Lower lobe of right lung (tissue), 2 donors: ENCODE measurements at places on chromosomes 12 and 14. TPM values are rescaled to one million over a fixed set of nuclear protein-coding genes. Genes with fewer than 3 reads are reported as not detected.
A peak's percentile ranks its signal among the peaks of the same experiment; 100 is the strongest.

DNA sequence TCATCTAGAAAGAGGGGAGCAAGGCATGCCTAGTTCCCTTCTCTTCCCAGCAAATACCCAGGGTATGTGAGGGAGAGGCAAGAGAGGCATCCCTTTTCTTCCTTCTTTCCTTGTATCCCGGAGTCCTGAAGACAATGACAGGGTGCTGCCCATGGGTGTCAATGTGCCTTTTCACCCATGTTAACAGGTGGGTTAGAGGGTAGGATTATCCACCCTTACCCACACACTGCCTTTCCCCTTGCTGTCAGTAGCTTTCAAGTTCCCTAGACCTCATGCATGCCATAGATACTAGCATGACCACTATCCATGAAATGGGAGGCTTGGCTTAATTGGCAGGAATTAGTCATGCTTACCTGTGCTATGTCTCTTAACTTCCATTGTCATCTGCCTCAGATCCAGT lies 36.3 kb upstream of the PCNX1 start:
- no peaks in the 10 kb centered on the region for H3K36me3 ChIP-seq
- H3K27me3 ChIP-seq, result no peaks in the 10 kb centered on the region
- H3K4me3 ChIP-seq, result no peak overlapping the region
- H3K4me1 ChIP-seq, result no peaks in the 10 kb centered on the region
- H3K27ac ChIP-seq, result no peak overlapping the region

- H3K4me3 ChIP-seq, result no peak overlapping the region
- no peaks in the 10 kb centered on the region for H3K4me1 ChIP-seq
- no peaks in the 10 kb centered on the region for H3K36me3 ChIP-seq
Measured at GRCh38 chr12:42262271-42262670, 24.2 kb upstream of the YAF2 start.

DNA sequence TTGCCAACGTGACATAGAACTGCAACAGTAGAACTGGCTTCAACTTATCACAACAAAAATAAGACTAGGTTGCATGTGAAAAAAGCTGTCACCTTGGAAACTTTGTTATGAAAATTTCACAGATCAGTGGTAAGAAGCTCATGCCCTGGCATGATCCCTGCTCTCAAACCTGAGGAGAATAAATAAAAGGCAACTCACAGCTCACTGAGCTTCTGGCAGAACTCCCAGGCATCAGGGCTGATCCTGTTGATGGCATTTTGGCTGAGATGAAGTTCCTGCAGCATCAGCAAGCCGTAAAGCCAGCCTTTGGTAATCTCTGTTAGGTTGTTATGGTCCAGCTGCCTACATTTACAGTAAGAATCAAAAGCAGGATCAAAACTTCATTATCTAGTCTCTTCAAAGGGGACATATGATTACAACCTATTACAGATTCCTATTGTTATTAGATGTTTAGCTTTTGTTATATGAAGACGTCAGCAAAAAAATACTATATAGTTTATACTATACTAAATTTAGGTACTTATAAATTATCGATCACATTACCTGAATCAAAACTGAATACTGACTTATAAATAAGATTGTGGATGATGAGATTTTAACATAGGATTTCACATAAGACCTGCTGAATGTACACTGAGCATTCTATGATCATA lies 32.0 kb downstream of the LRIG3 start:
- peaks cover 72% of the 10 kb centered on the region for H3K36me3 ChIP-seq
- no peaks in the 10 kb centered on the region for H3K27me3 ChIP-seq
- peaks cover 16% of the 10 kb centered on the region for H3K4me1 ChIP-seq
- H3K4me3 ChIP-seq, result no peak overlapping the region
- no peak for DNase-seq

GRCh38 chr12:124396544-124397398 lies 101.9 kb downstream of the RFLNA start:
- peaks cover 63% of the 10 kb centered on the region for H3K4me1 ChIP-seq
- peaks cover 83% of the 10 kb centered on the region for H3K36me3 ChIP-seq
- H3K4me3 ChIP-seq, result no peak overlapping the region

- no peak overlapping the region for H3K27ac ChIP-seq
- H3K36me3 ChIP-seq, result no peaks in the 10 kb centered on the region
- DNase-seq, result no peak
- no peaks in the 10 kb centered on the region for H3K4me1 ChIP-seq
- H3K4me3 ChIP-seq, result no peak overlapping the region
Measured at GRCh38 chr12:114013575-114014345, 47.6 kb upstream of the RBM19 start.

- peaks cover 45% of the 10 kb centered on the region for H3K36me3 ChIP-seq
- no peaks in the 10 kb centered on the region for H3K27me3 ChIP-seq
- H3K4me3 ChIP-seq, result no peak overlapping the region
- H3K4me1 ChIP-seq, result peaks cover 25% of the 10 kb centered on the region
Measured at GRCh38 chr12:121403721-121404120, 3.8 kb downstream of the RNF34 start.

DNA sequence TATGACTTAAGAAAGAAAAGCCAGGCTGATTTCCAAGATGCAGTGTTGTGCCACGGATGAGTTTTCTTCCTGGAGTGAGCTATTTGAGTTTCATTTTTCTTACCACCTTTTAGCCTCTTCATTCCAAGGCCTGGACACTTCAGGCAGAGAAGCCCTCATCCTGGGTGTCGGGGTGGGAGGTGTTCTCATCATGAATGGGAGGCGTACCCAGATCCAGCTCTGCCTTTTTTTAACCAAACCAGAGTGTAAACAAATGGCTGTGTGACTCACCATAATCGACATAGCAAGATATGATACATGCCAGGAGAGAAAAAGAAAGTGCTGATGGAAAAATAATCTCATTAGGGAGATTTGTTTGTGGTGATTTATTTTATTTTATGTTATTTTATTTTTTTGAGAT lies 79.9 kb downstream of the ARF6 start:
- DNase-seq, result no peak
- no peaks in the 10 kb centered on the region for H3K27me3 ChIP-seq
- peak overlapping the region; percentile 22 for H3K4me3 ChIP-seq
- peaks cover 65% of the 10 kb centered on the region for H3K4me1 ChIP-seq
- peak overlapping the region; percentile 84 for H3K27ac ChIP-seq
- no peaks in the 10 kb centered on the region for H3K36me3 ChIP-seq

- H3K4me3 ChIP-seq, result no peak overlapping the region
- no peak for DNase-seq
- peaks cover 9% of the 10 kb centered on the region for H3K4me1 ChIP-seq
- no peaks in the 10 kb centered on the region for H3K36me3 ChIP-seq
Measured at GRCh38 chr12:96057986-96058553, 22.7 kb upstream of the LTA4H start.

- H3K4me3 ChIP-seq, result no peak overlapping the region
- H3K4me1 ChIP-seq, result no peaks in the 10 kb centered on the region
- no peaks in the 10 kb centered on the region for H3K36me3 ChIP-seq
- H3K27me3 ChIP-seq, result no peaks in the 10 kb centered on the region
- DNase-seq, result no peak
Measured at GRCh38 chr12:97536353-97536752, 73.7 kb downstream of the RMST start.

- DNase-seq, result no peak
- no peaks in the 10 kb centered on the region for H3K4me1 ChIP-seq
- no peaks in the 10 kb centered on the region for H3K36me3 ChIP-seq
- H3K4me3 ChIP-seq, result no peak overlapping the region
- no peaks in the 10 kb centered on the region for H3K27me3 ChIP-seq
Measured at GRCh38 chr12:29743801-29744200, 39.9 kb downstream of the TMTC1 start.

DNA sequence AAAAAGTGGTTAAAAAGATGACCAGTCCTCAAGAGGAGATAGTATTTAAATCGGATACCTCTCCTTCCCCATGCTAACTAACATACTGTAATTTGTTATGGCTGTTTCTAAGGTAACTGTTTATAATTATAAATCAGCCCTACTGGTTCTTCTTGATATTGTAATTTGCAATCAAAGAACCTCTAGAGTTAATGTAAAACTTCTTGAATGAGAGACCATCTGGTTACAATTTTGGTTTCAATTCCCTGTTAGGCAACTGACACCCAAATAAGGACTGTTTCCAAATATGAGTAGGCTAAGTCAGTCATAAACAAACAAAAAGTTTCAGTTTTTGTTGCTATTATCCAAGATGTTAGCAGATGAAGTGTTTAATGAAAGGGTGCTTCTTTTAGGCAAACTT lies 120.2 kb upstream of the DNM1L start:
- peaks cover 3% of the 10 kb centered on the region for H3K36me3 ChIP-seq
- no peak overlapping the region for H3K4me3 ChIP-seq
- DNase-seq, result no peak

GRCh38 chr12:53053218-53054111 lies 3.6 kb downstream of the TNS2 start:
- peaks cover 69% of the 10 kb centered on the region for H3K4me1 ChIP-seq
- H3K27me3 ChIP-seq, result no peaks in the 10 kb centered on the region
- peaks cover 58% of the 10 kb centered on the region for H3K36me3 ChIP-seq
- no peak for DNase-seq

DNA sequence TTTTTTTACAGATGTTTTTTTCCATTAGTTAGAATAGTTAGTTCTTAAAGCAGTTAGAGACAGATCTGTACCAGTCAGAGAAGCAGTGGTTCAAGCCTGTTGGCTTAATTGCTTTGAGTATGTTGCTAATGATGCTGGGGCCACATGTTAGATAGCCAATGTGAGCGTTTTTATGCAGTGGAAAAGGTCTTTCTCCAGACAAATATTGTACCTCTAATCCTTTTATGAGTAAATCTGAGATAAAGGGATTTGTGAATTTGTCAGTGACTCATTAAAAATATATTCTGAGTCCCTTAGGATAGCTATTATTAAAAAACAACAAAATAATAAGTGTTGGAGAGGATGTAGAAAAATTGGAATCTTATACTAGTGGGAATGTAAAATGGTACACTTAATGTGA lies 154.2 kb downstream of the MSRB3 start:
- DNase-seq, result no peak
- no peaks in the 10 kb centered on the region for H3K27me3 ChIP-seq
- H3K4me1 ChIP-seq, result peaks cover 3% of the 10 kb centered on the region
- no peak overlapping the region for H3K27ac ChIP-seq
- no peaks in the 10 kb centered on the region for H3K36me3 ChIP-seq

DNA sequence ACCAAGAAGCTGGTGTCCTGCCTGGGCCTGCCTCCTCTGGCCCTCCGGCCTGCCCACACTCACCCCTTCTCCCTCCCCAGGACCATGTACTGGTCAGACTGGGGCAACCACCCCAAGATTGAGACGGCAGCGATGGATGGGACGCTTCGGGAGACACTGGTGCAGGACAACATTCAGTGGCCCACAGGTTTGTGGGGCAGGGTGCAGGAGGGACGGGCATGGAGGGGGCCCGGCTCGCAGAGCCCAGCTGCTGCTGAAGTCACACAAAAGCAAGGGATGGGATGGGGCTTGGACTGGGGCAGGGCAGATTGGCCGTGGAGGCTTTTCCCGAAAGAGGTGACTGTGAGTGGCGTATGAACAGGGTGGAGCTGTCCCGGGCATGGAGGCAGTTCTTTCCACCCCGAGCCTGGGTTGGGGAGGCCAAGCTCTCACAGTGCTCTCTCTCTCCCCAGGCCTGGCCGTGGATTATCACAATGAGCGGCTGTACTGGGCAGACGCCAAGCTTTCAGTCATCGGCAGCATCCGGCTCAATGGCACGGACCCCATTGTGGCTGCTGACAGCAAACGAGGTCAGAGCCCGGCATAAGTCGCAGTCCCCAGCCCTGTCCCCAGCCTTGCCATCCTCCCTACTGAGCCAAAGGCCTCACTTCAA lies 7.8 kb upstream of the NXPH4 start:
- H3K36me3 ChIP-seq, result peaks cover 90% of the 10 kb centered on the region
- DNase-seq, result no peak
- H3K4me3 ChIP-seq, result no peak overlapping the region
- peaks cover 11% of the 10 kb centered on the region for H3K4me1 ChIP-seq

GRCh38 chr12:51482929-51483697 lies 58.5 kb downstream of the SLC4A8 start:
- H3K4me1 ChIP-seq, result no peaks in the 10 kb centered on the region
- H3K4me3 ChIP-seq, result no peak overlapping the region
- DNase-seq, result no peak
- no peaks in the 10 kb centered on the region for H3K36me3 ChIP-seq

- peaks cover 88% of the 10 kb centered on the region for H3K36me3 ChIP-seq
- H3K27me3 ChIP-seq, result no peaks in the 10 kb centered on the region
- no peak overlapping the region for H3K27ac ChIP-seq
Measured at GRCh38 chr14:92074555-92074954, 31.8 kb downstream of the ATXN3 start.

GRCh38 chr14:36022765-36023410 lies 153.6 kb downstream of the PTCSC3 start:
- DNase-seq, result no peak
- H3K27me3 ChIP-seq, result no peaks in the 10 kb centered on the region
- H3K36me3 ChIP-seq, result no peaks in the 10 kb centered on the region
- no peaks in the 10 kb centered on the region for H3K4me1 ChIP-seq
- H3K27ac ChIP-seq, result no peak overlapping the region

DNA sequence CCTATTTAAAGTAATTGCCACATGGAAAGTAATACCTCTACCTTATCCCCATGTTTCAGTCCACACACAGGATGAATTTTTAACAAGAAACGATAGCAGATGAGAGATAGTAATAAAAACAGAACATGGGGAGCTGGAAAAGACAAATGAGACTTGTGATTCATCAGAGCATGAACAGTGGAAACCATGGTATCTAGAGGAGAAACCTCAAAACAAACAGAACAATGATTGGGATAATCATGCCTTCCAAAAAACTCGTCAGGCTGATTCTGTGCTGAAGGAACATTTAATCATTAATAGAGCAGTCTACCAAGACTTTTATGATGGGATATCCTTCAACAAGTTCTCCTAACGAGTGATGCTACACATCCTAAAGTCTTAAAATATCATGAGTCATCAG lies 1390.7 kb downstream of the FSCB start:
- no peak for DNase-seq
- H3K36me3 ChIP-seq, result no peaks in the 10 kb centered on the region
- no peak overlapping the region for H3K27ac ChIP-seq
- no peaks in the 10 kb centered on the region for H3K27me3 ChIP-seq
- H3K4me1 ChIP-seq, result no peaks in the 10 kb centered on the region

- no peaks in the 10 kb centered on the region for H3K27me3 ChIP-seq
- no peak overlapping the region for H3K27ac ChIP-seq
- no peak for DNase-seq
- no peaks in the 10 kb centered on the region for H3K4me1 ChIP-seq
- H3K4me3 ChIP-seq, result no peak overlapping the region
Measured at GRCh38 chr12:113891739-113892520, 74.2 kb downstream of the RBM19 start.

GRCh38 chr12:24281341-24281740 lies 331.9 kb upstream of the SOX5 start:
- H3K4me3 ChIP-seq, result no peak overlapping the region
- no peaks in the 10 kb centered on the region for H3K36me3 ChIP-seq
- H3K4me1 ChIP-seq, result no peaks in the 10 kb centered on the region
- DNase-seq, result no peak

DNA sequence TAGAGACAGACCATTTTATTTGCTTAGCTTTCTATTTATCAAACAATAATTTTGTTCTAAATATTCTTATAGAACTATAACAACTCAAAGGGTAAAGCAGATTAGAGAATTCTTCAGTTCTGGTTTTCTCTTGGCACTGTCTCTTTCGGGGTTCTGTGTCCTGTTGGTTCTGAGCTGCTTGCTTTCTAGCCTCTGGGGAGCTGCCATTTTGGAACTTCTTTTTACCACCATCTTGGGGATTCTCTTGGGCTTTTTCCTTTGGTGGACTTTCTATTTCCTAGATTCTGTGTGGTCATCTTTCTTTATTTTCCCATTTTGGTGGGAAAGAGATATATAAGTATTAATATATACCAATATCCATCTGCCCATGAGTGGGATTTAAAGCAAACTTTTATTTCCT lies 467.7 kb downstream of the PCNX1 start:
- no peak for DNase-seq
- no peaks in the 10 kb centered on the region for H3K27me3 ChIP-seq

CPSF6 gene
- total RNA-seq, result 59.1 TPM

TAS2R14 gene
- total RNA-seq, result 1.2 TPM

ADAM21 gene
- 0.24 TPM for total RNA-seq

SERPINA10 gene
- total RNA-seq, result not detected

CMKLR1 gene
- 25.6 TPM for total RNA-seq

PAH gene
- not detected for total RNA-seq

OR5AU1 gene
- total RNA-seq, result not detected

USP30 gene
- 13.9 TPM for total RNA-seq

FGD4 gene
- 55.6 TPM for total RNA-seq

RNASE7 gene
- total RNA-seq, result not detected
